Smooth muscle cell of trachea (primary cell): ENCODE measurements at places on chromosomes 13 and 19. TPM values are rescaled to one million over a fixed set of nuclear protein-coding genes. Genes with fewer than 3 reads are reported as not detected.

The TMIGD2 gene
- not detected in 2 replicates for total RNA-seq

The MIA gene
- total RNA-seq, result 0.83 TPM in 1 of 2 replicates, not detected in the other

The PRMT1 gene
- total RNA-seq, result 224 and 304 TPM in 2 replicates

The CFAP97D2 gene
- total RNA-seq, result not detected in 2 replicates

The DENND1C gene
- not detected in 2 replicates for total RNA-seq

The GPR12 gene
- total RNA-seq, result not detected in 2 replicates

The SIGLEC12 gene
- total RNA-seq, result not detected in 2 replicates

The CEACAM4 gene
- total RNA-seq, result not detected in 2 replicates

The PEPD gene
- 66.0 and 97.3 TPM in 2 replicates for total RNA-seq

The SH2D3A gene
- 0.15 TPM in 1 of 2 replicates, not detected in the other for total RNA-seq

The PDCD5 gene
- total RNA-seq, result 62.9 and 141 TPM in 2 replicates

The CEACAM19 gene
- total RNA-seq, result 1.2 and 2.6 TPM in 2 replicates

The PCP2 gene
- total RNA-seq, result not detected in 2 replicates

The PRX gene
- 2.2 and 3.8 TPM in 2 replicates for total RNA-seq
